ENCODE measurements at places on chromosomes 4 and X.

DNA sequence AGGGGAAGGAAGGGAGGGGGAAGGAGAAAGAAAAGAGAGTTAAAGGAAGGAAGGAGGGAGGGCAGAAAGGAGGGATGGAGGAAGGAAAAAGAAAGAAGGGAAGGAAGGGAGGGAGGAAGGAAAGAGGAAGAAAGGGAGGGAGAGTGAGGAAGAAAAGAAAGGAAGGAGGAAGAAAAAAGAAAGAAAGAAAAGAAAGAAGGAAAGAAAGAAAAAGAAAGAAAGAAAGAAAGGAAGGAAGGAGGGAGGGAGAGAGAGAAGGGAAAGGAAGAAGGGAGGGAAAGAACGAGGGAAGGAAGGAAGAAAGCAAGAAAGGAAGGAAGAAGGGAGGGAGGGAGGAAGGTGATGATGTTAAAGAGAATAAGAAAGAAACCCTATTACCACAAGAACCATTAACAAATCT, 150.6 kb downstream of the MXRA5 start:
- DNase-seq = no peak

DNA sequence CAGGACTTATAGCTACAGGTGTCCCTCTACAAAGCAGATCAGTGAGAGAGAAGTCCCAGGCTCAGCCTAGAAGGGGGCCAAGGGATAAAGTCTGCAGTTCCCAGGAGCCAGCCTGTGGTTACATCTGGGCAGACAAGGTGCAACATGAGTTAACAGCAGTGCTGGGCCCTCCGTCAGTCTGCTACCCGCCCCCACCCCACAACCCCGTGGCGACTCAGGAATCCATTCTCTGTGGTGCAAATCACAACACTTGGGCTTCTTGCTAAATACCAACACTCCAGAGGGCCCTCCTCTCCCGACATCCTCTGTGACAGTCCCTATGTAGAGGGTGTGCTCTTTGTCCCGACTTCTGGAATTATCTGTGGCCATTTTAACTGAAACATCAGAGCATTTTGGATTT, 13.8 kb downstream of the GPM6B start:
- no peak for DNase-seq

DNA sequence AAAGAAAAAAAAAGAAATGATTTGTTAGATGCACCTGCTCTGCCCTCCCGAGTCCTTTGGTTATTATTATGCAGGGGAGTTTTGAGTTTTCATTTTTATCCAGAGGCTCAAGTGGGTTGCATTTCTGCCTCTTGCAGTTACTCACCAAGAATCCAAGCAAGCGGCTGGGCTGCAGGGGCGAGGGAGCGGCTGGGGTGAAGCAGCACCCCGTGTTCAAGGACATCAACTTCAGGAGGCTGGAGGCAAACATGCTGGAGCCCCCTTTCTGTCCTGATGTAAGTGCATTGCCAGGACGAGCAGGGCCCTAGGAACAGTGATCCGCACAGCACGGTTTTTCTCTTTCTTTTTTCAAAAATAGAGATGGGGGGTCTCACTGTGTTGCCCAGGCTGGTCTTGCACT, 39.1 kb downstream of the HTT-AS start:
- no peak for DNase-seq

DNA sequence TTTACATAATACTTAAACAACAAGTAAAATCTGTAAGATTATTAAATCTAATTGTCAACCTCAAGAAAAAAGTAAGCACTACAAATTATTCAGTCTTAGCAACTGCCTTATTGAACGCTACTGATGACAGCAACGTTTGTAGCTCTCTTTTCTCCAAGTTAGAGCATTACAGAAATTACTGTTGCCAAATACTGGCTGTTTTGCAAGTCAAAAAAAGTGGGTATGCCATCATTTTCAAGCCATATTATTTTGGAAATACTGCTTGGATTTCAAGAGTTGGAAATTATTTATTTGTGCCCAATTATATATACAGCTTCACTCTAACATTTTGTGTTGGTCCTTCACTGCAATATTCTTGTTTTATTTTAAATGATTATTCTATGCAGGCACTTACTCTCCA, 221.7 kb downstream of the CXXC4 start:
- DNase-seq = no peak

DNA sequence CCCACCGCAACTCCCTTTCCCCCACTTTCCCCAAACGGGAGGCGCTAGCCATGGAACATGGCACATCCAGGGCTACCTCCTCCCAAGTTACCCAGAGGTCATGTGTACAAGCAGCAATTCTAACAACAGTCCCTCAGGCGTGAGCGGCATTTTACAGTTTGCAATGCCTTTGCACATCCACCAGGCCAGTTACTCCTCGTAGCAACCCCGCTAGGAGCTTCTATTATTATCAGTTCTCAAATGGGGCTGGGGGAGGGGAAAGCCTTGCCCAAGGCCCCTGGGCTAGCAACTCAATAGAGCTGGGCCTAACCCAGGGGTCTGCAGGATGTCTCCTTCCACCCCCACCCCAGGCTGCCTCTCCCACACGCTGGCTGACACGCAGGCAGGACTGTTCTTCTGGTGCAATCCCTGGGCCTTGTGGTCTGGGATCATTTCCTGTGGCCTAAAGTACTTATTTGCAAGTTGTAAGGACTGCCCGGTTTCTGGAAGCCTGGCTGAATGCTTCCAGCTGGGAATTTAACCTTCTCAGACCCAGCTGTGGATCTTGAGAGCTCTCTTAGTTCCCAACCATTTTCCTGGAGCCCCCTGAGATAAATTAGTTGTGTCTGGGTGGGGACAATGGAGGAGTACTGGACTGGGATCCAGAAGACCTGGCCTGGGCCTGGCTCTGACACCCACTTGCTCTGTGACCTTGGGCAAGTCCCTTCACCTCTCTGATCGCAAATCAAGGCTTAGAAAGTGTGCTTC, 27.7 kb downstream of the PJA1 start:
- DNase-seq = no peak

GRCh38 chr4:150182794-150183193, 104.5 kb downstream of the DCLK2 start:
- DNase-seq = no peak

GRCh38 chrX:95885074-95885473, 799.6 kb upstream of the DIAPH2 start:
- DNase-seq = no peak

- no peak for DNase-seq
These were observed 962 bp upstream of the CFAP299 start for GRCh38 chr4:80334568-80334967.

Measured in Daoy (cell line).